ENCODE measurements at places on chromosomes 6 and 20.

DNA sequence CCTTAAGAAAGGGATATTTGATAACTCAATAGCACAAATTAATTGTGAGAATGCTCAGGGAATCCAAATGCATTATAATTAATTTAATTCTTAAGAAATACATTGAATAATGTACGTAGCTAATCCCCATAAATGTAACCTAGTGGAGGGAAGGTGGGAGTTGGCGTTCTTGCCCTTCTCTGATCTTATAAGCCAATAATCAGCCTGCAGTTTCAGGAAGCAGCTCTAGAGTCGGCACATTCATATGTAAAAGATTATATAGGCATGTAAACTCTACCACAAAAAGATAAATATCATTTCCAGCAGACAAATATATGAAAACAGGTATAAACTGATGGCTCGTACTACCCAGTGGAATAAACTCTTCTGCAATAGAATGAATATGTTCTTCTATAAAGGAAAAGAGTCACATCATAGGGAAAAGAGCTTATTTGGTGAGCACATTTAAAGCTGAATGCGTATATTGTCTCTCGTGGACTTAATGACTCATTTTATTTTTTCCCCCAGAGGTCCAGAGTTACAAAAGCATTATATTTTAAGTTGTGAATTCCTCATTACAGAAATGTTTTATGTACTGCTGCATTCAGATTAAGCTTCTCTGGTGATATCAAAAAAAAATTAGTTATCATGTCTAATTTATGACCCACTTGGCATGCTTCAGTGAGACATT lies 112.2 kb downstream of the TFAP2A start:
- peaks cover 13% of the 10 kb centered on the region for H3K4me1 ChIP-seq
- H3K27me3 ChIP-seq, result no peaks in the 10 kb centered on the region
- H3K36me3 ChIP-seq, result no peaks in the 10 kb centered on the region
- no peak overlapping the region for H3K27ac ChIP-seq
- H3K4me3 ChIP-seq, result no peak overlapping the region
- DNase-seq, result no peak

DNA sequence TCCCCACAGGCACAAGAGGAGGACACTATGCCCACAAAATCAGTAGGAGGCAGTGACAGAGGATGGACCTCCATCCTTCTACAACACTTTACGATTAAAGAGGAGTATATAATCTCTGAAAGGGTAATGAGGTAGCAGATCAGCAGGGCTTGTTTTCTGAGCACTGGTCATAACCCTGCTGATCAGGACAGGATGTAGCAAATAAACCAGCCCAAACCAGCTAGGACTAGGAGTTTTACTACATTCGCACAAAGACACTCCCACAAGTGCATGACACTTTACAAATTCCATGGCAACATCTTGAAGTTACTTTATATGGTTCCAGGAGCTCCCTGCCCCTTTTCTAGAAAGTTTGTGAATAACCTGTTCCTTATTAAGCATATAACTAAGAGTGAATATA lies 73.3 kb upstream of the CHD6 start:
- H3K4me3 ChIP-seq, result no peak overlapping the region
- H3K4me1 ChIP-seq, result no peaks in the 10 kb centered on the region
- H3K27ac ChIP-seq, result no peak overlapping the region
- no peak for DNase-seq
- H3K36me3 ChIP-seq, result no peaks in the 10 kb centered on the region

DNA sequence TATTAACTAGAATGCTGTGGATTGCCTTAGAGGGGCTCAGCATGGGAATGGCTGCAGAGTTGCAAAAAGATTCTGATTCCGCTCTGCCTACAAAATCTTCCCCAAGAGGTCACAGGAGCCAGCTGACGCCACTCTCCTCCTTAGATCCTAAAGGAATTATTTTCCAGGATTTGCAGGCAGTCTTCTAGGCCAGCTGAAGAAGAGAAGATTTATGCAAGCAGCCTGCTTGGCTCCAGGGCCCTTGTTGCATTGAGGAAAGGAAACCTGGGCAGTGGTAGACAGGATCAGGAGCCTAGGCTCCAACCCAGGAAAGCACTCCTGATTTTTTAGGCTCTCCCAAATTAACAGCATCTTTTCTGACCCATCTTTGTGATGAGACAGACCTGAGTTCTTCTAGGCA lies 245.8 kb downstream of the PKHD1 start:
- H3K27ac ChIP-seq, result no peak overlapping the region
- H3K27me3 ChIP-seq, result no peaks in the 10 kb centered on the region
- H3K36me3 ChIP-seq, result no peaks in the 10 kb centered on the region
- no peak for DNase-seq
- H3K4me3 ChIP-seq, result no peak overlapping the region
- H3K4me1 ChIP-seq, result peaks cover 3% of the 10 kb centered on the region

GRCh38 chr6:22668307-22668706 lies 98.9 kb downstream of the HDGFL1 start:
- H3K27ac ChIP-seq, result no peak overlapping the region
- H3K36me3 ChIP-seq, result no peaks in the 10 kb centered on the region
- no peaks in the 10 kb centered on the region for H3K4me1 ChIP-seq
- H3K27me3 ChIP-seq, result no peaks in the 10 kb centered on the region
- no peak for DNase-seq

DNA sequence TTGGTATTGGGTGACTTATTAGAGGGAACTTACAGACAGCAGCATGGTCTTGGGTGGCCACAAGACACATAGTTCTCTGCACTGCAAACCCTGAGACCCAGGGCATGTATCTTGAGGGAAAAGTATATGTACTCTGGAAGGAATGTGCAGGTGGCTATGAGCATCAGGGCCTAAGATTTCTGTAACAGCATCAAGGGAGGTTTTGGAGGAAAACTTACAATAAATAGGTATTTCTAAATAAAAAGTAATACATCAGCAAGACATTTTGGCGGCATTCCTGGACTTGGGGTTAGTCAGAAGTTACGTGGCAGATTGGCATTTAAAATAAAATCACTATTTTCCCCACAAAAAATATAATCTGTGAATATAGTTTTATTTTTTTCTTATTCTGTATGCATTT lies 8.0 kb upstream of the STX7 start:
- no peak overlapping the region for H3K4me3 ChIP-seq
- peaks cover 11% of the 10 kb centered on the region for H3K27me3 ChIP-seq
- DNase-seq, result no peak
- H3K4me1 ChIP-seq, result no peaks in the 10 kb centered on the region
- no peak overlapping the region for H3K27ac ChIP-seq
- H3K36me3 ChIP-seq, result no peaks in the 10 kb centered on the region

- H3K4me1 ChIP-seq, result no peaks in the 10 kb centered on the region
- no peak overlapping the region for H3K4me3 ChIP-seq
- no peak for DNase-seq
- no peaks in the 10 kb centered on the region for H3K36me3 ChIP-seq
- no peak overlapping the region for H3K27ac ChIP-seq
- no peaks in the 10 kb centered on the region for H3K27me3 ChIP-seq
Observed at GRCh38 chr6:158377860-158378259, 65.6 kb downstream of the TULP4 start.

- no peaks in the 10 kb centered on the region for H3K36me3 ChIP-seq
- no peaks in the 10 kb centered on the region for H3K27me3 ChIP-seq
- no peak overlapping the region for H3K27ac ChIP-seq
- H3K4me1 ChIP-seq, result no peaks in the 10 kb centered on the region
- DNase-seq, result no peak
Observed at GRCh38 chr20:49821870-49822331, 9.3 kb downstream of the SLC9A8 start.

DNA sequence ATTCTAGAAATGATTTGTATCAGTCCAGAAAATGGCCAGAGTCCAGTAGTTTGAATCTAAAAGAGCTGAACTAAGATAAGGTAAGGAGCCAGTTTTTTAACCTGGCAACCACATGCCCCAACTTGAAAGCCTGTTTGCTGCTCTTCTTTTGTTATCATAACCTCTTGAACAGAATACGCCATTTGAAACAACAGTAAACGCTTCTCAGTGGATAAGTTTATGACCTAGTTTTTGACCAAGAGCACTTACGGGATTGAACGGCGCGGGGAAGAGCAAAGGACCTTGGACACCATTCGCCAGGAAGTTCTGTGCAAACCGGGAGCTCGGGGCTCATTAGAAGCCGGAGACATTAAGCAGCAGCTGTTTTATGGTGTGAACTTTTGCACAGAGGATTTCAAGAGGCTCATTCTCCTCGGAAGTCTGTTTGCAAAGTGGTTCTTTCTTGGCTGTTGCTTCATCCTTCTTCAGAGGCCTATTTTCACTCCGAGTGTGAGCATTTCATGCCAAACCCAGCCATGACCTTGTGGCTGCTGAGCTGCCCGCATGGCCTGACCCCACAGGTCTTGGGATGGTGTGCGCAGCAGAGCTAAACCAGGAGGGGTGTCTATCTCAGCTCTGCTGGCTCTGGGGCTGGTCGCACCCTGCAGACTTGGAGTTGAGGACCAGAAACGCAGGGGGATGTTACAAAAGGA lies 215.1 kb downstream of the SOX4 start:
- H3K36me3 ChIP-seq, result no peaks in the 10 kb centered on the region
- H3K4me3 ChIP-seq, result peak overlapping the region; percentile 6
- H3K27ac ChIP-seq, result peak overlapping the region; percentile 97
- no peaks in the 10 kb centered on the region for H3K27me3 ChIP-seq

DNA sequence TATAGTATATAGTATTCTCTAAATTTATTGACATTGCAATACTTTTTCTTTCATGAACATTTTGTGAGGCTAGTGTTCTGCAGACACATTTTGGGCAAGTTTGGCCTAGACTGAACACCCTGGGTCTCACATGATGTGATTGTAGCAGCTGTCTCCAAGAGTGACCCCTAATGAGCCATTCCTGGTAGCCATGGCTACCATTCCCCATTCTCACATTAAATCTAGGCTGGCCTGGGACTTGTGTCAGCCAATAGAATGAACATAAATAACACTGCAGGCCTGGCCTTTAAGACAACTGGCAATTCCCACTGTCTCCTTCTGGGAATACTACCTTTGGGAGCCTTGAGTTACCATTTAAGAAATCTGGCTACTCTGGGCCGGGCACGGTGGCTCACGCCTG lies 38.0 kb upstream of the TASP1 start:
- H3K27me3 ChIP-seq, result peaks cover 4% of the 10 kb centered on the region
- H3K27ac ChIP-seq, result no peak overlapping the region

DNA sequence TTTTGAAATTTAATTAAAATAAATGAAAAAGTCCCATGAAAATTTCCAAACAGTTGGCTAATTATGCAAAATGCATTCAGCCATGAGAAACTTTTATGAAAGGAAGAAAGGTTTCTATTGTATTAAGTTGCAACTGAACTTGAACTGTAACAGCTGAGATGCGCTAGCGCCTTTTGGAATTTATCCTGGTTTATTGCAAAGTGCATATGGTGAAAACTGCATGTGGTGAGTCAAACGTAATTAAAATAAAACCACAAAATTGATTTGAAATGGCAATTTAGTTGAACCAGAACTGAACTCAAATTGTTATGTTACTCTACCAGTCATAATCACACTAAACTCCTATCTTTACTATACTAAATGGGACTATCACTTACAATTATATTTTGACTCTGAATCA lies 46.4 kb upstream of the COL21A1 start:
- no peak overlapping the region for H3K4me3 ChIP-seq
- H3K27ac ChIP-seq, result no peak overlapping the region
- peaks cover 8% of the 10 kb centered on the region for H3K4me1 ChIP-seq
- H3K27me3 ChIP-seq, result no peaks in the 10 kb centered on the region
- DNase-seq, result no peak

GRCh38 chr6:135269481-135269891 lies 88.4 kb downstream of the MYB start:
- H3K36me3 ChIP-seq, result no peaks in the 10 kb centered on the region
- DNase-seq, result no peak
- H3K4me3 ChIP-seq, result no peak overlapping the region

- H3K4me1 ChIP-seq, result peaks cover 41% of the 10 kb centered on the region
- peaks cover 14% of the 10 kb centered on the region for H3K36me3 ChIP-seq
- peak overlapping the region; percentile 19 for H3K4me3 ChIP-seq
- no peak for DNase-seq
- H3K27me3 ChIP-seq, result no peaks in the 10 kb centered on the region
- H3K27ac ChIP-seq, result peak overlapping the region; percentile 95
Observed at GRCh38 chr6:139369568-139370282, 4.7 kb downstream of the CITED2 start.

DNA sequence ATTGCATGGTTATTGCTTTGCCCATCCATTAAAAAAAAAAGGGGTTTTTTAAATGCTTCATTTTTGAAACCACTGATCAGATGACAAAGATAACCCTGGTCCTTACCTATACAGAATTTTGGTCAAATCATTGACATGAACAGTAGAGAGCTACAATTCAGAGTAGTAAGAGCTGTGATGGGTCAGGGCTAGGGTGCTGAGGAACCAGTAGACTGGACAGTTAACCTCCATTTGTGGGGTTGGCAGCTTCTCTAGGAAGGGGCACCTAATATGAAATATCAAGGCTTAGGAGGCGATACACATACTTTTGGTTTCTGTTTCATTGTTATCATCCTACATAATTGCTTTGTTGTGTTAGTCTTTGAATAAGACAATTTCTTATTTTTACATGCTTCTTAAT lies 55.1 kb downstream of the ORC3 start:
- H3K4me1 ChIP-seq, result no peaks in the 10 kb centered on the region
- H3K27ac ChIP-seq, result no peak overlapping the region
- DNase-seq, result no peak
- H3K4me3 ChIP-seq, result no peak overlapping the region
- peaks cover 2% of the 10 kb centered on the region for H3K36me3 ChIP-seq
- no peaks in the 10 kb centered on the region for H3K27me3 ChIP-seq

DNA sequence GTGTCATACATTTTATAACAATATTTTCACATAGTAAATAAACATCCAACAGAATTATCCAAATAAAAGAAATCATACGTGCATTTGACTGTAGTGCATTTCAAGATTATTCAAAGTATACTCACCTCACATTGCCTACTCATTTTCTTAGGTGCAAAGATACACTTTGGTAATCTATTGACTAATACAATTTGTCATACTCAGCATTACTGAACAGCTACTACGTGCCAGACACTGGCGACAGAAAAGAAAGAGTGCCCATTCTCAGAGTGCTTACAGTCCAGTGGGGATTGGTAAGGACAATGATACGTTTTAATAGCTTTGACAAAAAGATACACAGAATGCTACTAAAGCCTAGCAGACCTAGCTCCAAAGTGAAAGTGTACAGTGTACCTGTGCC lies 42.0 kb downstream of the FBXL4 start:
- no peak overlapping the region for H3K27ac ChIP-seq
- H3K4me3 ChIP-seq, result no peak overlapping the region
- no peak for DNase-seq
- no peaks in the 10 kb centered on the region for H3K27me3 ChIP-seq
- peaks cover 4% of the 10 kb centered on the region for H3K36me3 ChIP-seq

DNA sequence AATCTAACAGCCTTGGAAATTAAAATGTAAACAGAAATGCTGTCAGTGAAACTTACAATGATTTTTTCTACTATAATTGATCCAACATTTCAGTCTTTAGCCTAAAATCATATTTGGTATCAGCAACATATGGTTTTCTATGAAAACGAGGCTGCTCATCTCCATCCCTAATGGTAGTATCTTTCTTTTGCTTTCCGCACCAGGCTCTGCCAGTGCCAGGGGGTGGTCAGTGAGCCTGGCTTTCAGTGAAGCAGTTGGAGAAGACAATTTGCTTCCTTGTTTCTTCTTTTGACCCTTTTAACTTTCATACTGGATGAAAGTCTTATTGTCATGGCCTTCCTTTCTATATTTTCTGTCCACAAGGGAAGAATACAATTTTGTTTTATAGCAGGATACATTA lies 258.4 kb downstream of the ARID1B start:
- no peak overlapping the region for H3K27ac ChIP-seq
- no peak for DNase-seq
- no peaks in the 10 kb centered on the region for H3K27me3 ChIP-seq
- H3K4me1 ChIP-seq, result peaks cover 16% of the 10 kb centered on the region
- peaks cover 2% of the 10 kb centered on the region for H3K36me3 ChIP-seq

Data from Panc1 (cell line).